ENCODE measurements at places on chromosomes 2 and 18.

- no peak for DNase-seq
Measured at GRCh38 chr2:217920879-217921603, 81.8 kb downstream of the TNS1 start.

DNA sequence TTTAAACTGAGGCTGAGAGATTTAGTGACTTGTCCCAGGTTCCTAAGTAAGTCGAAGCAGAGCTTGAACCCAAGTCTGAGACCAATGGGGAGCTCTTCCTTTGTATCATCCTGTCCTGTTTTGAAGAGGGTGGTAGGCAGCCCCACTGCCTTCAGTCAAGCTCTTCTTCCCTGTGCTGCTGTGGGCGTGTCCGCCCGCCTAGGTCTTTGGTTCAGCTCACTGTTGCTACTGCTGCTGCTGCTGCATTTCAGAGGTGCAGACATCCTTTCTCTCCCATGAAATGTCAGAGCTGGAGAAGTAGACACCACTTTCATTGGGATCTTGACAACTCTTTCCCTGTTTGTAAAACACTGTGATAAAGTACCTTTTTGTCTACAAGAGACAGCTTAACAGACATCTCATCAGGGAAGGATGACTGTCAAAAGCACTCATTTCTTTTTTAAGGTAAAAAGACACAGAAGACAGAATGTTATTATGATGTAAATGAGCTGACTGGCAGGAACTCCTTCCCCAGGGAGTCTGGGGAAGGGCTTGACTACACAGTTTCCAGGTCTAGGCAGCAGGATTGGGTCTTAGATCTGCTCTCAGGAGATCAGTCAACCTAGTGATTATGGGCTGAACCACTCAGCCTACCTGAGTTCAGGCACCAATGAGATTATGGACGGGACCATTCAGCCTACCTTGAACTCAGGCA lies 91.7 kb upstream of the TRIB2 start:
- no peak for DNase-seq

DNA sequence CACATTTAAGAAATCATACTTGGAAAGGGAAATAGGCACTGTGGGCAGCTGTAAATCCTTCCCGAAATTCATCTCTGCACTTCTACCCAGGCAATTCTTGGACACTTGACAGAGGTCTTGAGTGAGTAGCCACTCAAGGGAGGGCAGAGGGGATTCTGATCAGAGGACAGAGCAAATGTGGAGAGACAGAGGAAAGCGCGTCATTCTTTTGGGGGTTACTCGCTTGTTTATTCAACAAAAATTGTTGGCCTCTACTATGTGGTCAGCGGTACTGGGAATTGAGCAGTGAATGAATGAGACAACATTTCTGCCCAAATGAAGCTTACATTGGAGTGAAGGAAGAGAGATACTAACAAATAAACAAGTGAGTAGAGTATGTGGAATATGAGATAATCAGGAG lies 41.4 kb upstream of the YES1 start:
- DNase-seq, result no peak

- no peak for DNase-seq
Measured at GRCh38 chr2:19932928-19933327, 31.1 kb upstream of the TTC32 start.

GRCh38 chr2:11657646-11658045 lies 12.3 kb downstream of the NTSR2 start:
- no peak for DNase-seq

GRCh38 chr2:196967116-196967515 lies 40.6 kb upstream of the PGAP1 start:
- DNase-seq, result no peak

Measured in stimulated activated CD4-positive, alpha-beta T cell treated with anti-CD3 and anti-CD28 coated beads, TNF-alpha, amount 100 ng/mL, for 24 hours (primary cell).